ENCODE measurements at places on chromosomes 5 and 9.

DNA sequence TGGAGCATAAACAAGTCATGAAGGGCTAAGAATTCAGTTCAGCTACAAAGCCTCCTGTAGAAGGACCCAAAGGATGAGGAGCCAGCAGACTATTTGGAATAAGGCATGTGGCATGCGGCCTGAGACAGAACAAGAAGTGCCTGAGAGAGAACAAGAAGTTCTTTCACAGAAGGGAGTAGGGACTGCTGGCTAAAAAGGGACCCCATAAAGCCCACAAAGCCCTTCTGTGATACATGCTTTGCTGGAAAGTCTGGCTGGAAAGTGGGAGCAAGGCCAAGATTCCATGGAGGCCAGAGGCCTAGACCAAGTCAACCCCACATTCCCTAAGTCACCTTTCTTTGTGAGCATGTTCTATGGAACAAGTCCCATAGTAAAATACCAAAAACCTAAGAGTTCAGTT lies 35.9 kb upstream of the UBAP2 start:
- no peak for DNase-seq

DNA sequence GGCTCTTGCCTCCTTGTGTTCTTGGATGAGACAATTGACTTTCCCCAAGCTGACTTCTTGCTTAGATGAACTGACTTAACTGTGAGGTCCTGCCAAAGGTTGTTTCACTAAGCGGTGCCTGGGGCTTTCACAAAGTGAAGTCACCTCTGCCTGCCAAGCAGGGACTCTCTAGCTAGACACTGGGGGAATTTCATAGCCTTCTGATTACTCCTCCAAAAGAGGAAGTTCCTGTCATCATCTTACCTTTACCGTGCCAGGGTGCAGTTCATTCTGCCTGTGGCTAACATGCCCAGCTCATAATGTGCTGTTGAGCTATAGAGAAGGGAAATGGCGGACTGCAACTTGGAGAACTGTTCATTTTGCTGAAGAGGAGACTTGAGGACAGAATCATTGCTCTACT lies 472.0 kb upstream of the WWC1 start:
- DNase-seq: no peak

DNA sequence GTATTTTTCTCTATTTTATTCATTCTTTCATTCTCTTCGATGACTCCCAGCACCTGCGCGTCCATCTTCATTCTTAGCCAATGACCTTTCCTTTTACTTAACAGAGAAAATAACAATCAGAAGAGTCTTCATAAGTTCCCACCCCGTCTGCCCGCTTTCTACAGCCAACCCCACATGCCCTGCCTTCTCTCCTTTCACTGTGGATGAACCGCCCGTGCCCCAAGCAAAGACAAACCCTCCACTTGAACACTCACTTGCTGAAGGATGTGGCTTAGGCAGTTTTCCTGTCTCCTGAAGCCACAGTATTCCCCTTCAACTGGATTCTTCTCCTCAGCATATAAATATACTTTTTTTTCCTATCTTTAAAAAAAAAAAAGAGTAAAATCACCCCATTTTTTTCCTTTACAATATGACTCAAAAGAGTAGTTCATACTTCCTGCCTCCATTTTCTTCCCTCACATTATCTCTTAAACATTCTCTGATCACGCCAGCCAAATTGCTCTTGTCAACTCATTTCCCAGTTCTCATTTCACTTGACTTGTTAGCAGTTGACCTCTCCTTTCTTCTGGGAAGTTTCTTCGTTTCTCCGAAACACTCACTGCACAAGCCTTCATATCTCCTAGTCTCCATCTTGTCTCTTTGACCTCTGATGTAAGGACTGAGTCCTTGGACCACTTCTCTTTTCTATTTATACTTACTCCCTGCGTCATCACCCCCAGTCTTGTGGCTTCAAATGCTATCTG lies 11.1 kb downstream of the NIPSNAP3B start:
- no peak for DNase-seq

DNA sequence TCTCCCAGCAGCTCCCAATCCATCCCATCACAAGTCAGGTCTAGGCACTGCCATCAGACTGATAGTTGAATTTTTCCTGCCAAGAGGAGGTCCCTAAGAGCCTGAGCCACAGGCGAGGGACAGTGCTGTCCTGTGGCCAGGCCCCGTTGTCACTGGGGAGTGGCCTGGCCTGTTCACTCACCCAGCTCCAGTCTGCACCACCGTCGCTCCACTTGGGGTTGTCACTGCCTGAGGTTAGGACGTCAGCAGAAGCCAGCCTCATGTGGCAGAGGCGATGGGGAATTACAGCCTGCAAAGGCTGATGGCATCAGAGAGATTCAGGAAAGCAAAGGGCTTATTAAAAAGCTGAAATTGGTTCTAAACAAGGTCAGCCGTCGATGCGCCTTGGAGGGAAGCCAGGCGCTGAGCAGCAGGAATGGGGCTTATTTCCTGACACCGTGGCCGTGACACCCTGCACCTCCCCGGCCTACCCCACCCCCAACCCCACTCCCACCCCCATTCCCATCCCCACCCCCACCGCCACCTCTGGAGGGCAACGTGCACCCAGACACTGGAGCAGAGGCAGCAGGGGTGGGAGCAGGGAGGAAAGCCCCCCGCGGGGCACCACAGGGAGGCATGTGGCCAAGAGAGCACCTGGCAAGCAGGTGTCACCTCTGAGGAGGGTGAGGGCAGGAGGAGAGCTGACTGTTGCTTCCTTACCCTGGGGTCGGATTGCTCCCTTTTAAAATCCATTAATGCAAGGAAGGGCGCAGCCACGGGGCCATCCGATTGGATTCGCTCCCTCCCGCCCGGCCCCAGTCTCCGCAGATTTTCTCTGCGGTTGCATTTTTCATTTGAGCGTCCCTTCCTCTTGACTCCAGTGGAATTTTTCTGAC lies 3.1 kb upstream of the DBH start:
- no peak for DNase-seq

GRCh38 chr5:16983022-16983639 lies 47.0 kb upstream of the MYO10 start:
- no peak for DNase-seq

GRCh38 chr5:107604990-107605389 lies 65.7 kb downstream of the EFNA5 start:
- DNase-seq: no peak

DNA sequence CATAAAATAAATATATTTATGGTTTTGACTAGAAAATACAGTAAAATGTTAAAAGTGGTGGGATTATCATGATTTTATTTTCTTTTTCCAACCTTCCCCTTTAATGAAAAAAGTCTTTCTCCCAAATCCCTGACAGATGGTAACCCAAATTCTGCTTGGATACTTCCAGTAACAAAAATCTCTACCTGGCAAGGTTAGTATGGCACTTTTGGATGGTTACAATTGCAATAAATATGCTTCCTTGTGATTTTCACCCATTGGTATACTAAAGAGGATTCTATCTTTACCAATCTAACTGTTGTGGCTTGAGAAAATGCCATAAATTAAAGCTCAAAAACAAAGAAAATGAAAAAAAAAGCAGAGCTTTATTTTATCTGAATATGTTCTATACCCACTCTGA lies 62.8 kb downstream of the GABRB2 start:
- no peak for DNase-seq

DNA sequence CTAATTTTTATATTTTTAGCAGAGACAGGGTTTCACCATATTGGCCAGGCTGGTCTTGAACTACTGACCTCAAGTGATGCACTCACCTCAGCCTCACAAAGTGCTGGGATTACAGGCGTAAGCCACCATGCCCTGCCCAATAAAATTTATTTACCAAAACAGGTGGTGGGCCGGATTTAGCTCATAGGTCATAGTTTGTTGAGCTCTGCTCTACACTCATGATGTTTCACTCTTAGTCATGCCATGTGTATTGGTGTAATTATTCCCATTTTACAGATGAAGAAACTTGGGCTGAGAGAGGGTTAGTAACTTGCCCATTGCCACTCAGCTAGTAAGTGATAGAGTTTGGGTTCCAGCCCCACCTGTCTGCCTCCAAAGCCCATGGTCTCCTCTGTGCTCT lies 93.1 kb upstream of the WWC1 start:
- DNase-seq: no peak

GRCh38 chr9:92734931-92735635 lies 29.6 kb downstream of the BICD2 start:
- no peak for DNase-seq

- no peak for DNase-seq
Measured at GRCh38 chr9:70406434-70406862, 8.0 kb downstream of the KLF9 start.

DNA sequence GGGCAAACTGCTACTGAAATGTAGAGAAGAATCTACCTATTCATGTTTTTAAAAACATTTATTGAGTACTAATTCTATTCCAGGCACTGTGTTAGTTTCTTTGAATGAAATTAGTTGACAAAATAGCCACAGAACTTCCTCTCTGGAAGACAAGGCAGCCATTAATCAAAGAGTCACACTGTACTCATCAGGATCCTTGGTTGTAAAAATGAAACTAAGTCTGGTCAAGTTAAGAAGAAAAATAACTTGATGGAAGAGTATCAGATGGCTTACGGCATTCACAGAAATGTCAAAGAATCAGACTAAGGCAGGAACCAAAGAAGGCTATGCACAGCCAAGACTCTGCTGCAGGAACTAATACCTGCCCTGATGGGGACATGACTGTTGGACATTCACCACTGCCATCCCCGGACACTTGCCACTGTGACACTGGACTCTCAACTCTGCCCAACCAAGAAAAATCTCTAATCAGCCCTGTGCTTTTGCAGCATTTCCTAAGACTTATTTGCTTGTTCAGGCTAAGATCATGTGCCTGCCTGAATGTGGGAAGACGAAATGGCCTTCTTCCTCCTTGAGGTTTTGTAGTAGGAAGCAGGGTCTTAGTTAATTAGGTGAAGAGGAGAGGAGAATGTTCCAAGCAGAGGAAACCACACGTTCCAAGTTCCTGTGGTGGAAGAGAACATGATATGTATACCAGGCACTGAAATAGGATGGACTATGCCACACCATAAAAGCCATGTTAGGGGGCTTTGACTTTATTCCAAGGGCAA lies 23.3 kb upstream of the NDUFB6 start:
- no peak for DNase-seq

DNA sequence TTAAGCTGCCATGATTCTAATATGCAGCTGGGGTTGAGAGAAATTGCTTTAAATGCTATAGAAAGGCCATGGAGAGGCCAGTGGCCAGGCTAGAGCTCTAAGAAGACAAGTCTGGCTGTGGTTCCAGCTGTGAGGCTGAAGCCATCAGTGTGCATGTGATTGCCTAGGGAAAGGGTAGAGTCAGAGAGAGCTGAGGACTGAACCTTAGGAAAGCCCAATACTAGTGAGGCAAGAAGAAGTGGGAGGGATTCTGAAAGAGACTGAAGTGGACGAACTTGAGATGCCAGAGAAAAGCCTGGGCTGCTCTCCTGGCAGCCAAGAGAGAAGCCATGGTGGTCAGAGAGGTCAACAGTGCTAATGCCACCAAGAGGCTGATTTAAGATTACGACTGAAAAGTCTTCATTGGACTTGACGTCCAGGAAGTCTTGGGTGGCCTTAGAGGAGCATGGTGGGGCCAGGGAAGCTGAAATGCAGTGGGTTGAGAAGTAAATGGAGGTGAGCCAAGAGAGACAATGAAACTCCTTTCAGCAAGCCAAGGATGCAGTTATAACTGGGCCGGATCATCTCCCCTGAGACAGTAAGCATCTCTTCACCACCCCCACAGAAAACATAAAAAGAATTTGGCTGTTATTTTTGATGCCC lies 133.2 kb downstream of the TMEM174 start:
- DNase-seq: no peak

DNA sequence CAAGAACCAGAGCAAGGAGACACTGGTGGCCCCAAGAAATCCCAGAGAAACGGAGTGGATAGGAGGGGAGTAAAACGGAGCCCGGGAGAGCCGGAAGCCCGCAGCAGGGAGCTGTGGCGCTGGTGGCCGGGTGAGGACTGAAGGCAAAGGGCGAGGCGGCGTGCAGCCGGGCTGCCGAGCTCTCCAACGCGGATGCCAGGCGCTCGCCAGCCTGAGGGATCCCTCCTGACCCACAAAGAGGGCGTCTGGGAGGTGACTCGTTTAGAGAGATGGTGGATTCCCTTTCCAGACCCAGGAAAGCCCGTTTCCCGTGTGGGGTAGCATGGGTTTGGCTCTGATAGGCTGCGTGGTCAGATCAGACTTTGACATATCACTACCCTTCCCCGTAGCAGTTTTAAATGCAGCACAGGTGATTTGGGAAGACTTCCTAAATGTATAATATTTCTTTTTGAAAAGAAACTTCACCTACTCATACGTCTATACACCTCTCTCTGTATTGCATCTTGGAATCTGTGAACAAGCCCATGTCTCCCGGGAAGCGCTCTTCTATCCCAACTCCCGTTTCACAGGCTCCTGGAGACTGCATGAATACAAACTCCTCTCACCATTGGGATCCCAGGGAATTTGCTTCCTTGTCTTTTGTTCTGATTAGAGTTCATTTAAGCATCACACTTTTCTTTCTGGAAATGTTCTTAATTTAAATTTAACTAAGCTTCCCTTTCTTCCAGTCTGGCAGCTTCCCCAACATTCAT lies 158.1 kb downstream of the C9orf152 start:
- no peak for DNase-seq

GRCh38 chr5:175034924-175035323 lies 310.5 kb downstream of the MSX2 start:
- DNase-seq: no peak

DNA sequence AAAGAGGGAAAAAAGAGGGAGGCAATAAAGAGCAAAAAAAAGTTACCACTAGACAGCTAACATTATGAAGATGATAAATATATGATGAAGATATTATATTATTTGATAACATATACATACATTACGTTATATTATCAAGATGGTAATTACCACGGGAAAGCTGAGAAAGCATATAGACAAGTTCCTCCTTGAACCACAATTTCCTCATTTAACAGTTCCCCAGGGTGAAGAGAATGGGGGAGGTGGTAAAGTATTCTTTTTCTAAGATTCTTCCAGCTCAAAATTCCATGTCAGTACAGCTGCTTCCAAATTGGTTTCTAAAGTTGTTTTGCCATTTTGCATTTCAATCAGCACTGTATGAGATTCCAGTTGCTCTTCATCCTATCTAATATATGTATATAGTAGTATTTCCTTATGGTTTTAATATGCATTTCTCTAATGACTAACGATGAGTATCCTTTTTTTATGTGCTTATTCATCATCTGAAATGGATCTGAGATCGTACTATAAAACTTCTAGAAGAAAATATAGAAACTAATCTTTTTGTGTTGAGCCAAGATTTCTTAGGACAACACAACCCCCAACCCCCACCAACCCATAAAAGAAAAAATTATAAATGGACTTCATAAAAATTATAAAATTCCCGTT lies 49.5 kb upstream of the C9orf72 start:
- DNase-seq: no peak

DNA sequence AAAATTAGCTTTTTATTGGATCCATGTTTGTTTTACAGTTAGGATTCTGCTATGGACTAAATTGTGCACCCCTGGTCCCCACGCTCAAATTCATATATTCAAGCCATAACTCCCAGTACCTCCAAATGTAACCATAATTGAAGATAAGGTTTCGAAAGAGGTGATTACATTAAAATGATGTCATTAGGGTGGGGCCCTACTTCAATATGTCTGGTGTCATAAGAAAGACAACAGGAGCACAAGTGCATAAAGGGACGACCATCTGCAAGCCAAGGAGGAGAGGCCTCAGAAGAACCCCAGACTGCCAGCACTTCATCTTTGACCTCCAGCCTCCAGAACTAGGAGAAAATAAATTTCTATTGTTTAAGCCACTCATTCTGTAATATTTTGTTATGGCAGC lies 7.4 kb upstream of the HNRNPA0 start:
- no peak for DNase-seq
